GM18507 (cell line): ENCODE measurements at places on chromosomes 3 and 15.

- no peak for DNase-seq
Observed at GRCh38 chr15:64112904-64113303, 17.1 kb downstream of the SNX1 start.

DNA sequence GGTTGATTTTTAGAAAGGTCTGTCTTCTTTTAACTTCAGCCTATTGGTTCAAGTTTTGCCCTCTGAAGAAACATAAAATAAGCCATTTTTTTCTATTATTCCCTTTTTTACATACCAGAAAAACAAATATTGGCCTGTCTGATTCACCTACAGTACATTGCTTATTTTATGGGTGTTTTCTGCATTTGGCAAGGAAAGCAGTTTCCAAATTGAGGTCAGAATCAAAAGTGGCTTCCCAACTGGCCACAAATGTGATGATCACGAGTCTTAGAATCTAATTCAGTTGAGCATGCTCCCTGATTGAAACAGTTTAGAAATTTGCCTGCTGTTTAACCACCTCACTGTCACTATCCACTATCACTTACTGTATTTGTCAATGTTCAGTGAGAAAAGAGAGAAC, 106.9 kb upstream of the CHMP2B start:
- no peak for DNase-seq

DNA sequence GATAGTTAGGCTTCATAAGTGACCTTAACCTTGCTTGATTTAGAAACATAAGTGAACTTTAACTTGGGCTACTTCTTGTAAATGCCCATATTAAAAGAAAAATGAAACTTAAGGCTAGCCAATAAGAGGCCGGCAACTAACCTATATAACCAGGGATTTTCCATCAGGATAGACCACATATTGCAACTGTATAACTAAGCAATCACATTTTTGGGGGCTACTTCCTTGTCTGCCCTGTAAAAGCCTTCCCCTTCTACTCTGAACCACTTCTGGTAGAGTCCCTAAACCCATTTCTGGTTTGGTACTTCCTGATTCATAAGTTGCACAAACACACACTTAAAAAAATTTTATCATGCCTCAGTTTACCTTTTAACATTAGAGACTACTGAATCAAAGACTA, 150.9 kb upstream of the UBE2E2 start:
- DNase-seq: no peak

DNA sequence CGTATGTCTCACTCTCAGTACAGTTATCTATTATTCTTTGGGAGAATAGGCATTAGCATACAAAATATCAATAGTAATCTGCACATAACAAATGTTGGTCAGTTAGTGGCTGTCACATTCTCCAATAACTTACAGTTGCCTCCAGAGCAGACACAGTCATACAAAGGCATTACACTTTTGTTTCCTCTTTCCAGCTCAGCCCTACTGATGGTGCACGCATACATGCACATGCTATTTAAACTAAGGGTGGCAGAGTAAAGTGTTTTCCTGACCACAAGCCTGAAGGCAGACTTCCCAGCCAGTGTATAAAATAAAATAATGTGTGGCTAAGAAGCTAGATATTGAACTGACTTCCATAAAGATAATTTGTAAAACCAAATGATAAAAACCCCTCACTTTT, 47.6 kb downstream of the PHLDB2 start:
- no peak for DNase-seq
